ENCODE measurements at places on chromosomes 16 and 17.
A peak's percentile ranks its signal among the peaks of the same experiment; 100 is the strongest.

DNA sequence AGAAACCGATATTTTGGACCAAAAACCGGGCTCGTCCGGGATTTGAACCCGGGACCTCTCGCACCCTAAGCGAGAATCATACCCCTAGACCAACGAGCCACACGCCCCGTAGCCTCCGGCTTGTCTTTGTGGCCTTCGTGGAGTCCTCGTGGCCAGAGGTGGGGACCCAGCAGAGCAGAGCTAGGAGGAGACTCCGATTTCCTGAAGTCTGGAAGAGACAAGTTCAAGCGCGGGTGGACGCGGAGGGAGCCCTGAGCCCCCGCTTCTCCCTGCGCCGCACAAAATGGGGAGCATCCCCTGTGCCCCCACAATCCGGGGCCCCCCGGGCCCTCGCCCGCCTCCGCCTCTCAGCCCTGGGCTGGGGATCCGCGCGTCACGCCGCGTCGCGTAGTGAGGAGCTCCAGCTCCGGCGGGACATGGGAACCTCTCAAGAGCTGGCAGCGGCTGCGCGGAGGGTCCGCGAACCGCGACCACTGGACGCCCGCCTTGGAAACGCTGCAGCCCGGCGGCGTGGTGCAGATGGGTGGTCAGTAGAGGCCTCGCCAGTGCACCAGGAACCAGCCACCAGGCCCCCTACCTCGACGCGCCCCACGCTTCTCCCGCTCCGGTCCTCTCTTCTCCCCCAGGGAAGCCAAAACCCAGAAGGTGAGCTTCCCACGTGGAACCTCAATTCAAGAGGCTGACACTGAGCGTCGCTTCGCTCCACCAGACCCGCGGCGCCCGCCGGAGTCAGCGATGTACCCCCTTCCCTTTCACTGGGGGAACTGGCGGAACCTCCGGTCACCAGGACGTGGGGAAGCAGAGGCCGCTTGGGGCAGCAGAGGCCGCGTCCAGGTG is 5.2 kb upstream of the OR1F1 start:
- peak; percentile 83 for DNase-seq

GRCh38 chr17:60491771-60492170 is 34.3 kb downstream of the APPBP2 start:
- DNase-seq: no peak

DNA sequence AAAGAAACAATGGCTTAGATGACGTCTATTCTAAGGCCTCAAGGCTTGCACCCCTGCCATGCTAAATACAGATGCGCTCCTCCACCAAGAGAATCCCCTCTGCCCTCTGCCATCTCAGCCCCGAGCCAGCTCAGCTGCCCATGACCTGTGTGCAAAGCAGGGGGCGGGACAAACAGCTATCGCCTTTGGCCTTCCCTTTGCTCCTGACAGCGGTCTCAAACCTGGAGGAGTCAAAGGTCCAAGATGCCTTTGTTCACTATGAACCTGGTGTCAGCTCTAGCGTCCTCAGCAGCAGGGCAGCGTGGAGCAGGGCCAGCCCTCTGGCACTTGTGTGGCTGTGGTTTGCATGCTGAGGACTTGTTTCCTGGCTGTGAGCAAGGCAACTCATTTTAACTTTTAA is 12.3 kb downstream of the SLX4 start:
- DNase-seq: no peak

DNA sequence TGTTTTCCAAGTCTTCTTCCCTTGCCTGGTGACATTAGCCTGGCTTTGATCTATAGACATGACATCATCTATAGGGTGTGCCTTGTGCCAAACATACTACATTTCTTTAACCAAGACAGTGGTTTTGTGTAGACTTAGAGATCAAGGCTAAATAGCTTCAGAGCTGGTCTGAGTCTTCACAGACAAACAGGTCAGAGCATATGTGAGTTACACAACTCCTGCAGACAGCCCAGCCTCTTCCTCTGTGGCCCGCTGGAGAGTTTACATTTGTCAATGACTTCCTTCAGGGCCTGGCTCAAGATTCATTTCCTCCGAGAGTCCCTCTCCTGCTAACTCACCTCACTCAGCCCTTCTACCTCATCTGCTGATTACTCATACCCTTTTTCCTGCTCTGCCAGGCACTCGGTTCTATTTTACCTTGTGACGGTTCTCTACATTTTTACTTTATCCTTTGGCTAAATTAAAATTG is 73.1 kb upstream of the TANC2 start:
- peak; percentile 38 for DNase-seq

DNA sequence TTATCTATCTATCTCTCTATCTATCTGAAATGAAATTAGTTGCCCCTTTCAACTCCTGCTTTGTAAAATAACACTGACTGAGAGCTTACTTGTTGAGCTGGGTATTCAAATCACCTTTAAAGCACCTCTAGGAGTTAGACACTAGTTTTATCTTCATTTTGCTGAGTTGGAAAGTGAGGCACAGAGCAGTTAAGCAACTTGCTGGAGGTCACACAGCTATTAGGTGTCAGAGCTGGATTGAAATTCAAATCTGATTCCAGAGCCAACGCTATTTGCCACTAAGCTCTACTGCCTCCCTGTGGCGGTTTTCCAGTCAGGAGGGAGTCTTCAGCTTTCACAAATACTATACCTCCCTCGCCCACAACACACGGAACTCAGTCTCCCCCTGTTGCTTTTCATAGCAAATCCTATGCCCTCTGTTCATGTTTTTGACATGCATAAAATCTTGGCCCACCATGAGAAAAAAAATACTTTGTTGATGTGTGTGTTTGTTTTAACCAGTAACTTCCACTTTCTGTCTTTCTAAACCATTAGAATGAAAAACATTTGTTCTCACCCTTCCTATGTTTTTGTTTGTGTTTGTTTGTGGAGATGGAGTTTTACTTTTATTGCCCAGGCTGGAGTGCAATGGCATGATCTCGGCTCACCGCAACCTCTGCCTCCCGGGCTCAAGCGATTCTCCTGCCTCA is 74.8 kb upstream of the SMURF2 start:
- DNase-seq: peak; percentile 62

DNA sequence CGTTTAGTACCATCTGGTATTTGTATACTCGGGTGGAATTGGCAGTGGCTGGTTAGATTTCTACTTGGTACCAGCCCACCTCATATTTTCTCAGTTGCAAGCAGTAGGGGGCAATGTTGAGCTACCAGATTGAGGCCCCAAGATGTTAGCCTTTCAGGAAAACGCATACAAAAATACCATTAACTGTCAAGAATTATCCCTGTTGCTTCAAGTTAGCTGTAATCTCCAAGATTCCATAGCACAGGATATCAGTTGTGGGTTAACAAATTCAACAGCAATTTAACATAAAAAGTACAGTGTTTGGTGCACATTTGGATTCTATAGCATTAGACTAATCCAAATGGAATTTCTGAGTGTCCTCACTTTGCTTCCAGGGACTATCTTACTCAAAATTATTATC is 188.2 kb downstream of the FTO start:
- DNase-seq: peak; percentile 88

GRCh38 chr17:27244491-27245223 is 49.3 kb upstream of the WSB1 start:
- peak; percentile 85 for DNase-seq

GRCh38 chr17:82560252-82560642 is 40.7 kb downstream of the FOXK2 start:
- no peak for DNase-seq

DNA sequence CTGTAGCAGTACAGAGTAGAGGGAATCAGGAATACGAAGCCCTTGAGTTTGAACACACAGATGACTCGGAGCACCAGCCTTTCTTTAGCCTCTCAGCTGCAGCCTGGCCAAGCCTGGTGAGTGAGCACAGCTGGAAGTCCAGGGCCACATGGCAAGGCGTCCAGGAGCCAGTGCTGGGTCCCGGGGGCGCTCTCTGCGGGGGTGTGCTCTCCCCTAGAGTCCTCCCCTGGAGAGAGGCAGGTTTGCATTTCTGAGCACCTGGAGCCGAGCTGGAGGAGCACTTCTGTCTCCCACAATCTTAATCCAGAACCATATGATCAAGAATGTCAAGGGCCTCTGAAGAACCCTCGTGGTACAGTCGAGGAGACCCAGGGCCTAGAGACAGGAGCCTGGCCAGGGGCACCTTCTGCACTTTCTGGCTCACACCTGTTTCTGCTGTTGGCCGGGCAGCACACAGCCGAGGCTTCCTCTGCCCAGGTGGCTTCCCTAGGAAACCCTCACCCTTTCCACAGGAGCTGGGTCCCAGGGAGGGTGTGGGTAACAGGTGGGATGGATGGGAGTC is 78.3 kb downstream of the PLD6 start:
- no peak for DNase-seq

DNA sequence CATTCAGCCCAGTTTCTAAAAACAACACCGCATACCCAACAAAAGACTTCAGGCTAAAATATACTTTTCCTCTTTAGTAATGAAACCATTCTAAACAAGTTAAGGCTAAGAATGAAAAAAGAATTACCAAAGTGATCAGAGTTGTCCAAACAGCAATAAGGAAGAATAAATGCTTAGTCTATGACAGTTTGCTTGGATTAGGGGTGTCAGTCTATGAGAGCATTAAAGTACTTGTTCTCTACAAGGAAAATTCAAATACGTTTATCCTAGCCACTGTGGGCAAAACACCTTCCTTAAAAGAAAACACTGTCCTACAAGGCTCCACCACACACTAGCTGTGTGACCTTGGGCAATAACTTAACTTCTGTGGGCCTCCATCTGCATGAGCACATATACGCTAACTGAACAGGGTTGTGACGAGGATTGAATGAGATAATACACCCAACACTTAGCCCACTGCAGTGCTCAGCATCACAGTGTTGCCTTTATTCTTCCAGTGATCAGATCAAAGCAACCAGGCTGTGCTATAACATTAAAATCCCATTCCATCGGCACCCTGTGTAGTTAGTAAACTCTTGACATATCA is 53.6 kb downstream of the TEX2 start:
- DNase-seq: no peak

- DNase-seq: no peak
Measured at GRCh38 chr17:7034955-7035590, 742 bp upstream of the SLC16A13 start.

DNA sequence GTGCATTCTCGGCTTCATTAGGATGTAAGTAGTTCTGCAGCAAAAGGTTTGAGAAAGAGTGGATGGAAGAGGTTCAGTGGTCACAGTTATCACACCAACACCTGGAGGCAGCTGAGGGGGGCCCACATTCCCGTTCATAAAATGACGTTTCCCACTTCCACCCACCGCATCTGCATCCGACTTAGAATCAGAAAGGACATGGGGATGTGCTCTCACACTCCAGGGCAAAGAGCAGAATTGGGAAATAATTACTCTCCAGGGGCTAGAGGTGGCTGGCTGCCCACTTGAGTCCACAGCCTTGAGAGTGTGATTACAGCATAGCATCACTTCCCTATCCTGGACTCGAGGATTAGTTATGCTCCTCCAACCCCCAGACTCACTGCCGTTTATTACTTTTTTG is 122.0 kb downstream of the CPPED1 start:
- no peak for DNase-seq

GRCh38 chr17:69451416-69452394 is 37.2 kb downstream of the MAP2K6 start:
- no peak for DNase-seq

GRCh38 chr16:46883353-46883689 is 841 bp upstream of the GPT2 start:
- no peak for DNase-seq

- DNase-seq: no peak
Measured at GRCh38 chr16:77836801-77837200, 48.4 kb downstream of the VAT1L start.

GRCh38 chr16:27841911-27842310 is 221.6 kb downstream of the GSG1L start:
- DNase-seq: no peak

DNA sequence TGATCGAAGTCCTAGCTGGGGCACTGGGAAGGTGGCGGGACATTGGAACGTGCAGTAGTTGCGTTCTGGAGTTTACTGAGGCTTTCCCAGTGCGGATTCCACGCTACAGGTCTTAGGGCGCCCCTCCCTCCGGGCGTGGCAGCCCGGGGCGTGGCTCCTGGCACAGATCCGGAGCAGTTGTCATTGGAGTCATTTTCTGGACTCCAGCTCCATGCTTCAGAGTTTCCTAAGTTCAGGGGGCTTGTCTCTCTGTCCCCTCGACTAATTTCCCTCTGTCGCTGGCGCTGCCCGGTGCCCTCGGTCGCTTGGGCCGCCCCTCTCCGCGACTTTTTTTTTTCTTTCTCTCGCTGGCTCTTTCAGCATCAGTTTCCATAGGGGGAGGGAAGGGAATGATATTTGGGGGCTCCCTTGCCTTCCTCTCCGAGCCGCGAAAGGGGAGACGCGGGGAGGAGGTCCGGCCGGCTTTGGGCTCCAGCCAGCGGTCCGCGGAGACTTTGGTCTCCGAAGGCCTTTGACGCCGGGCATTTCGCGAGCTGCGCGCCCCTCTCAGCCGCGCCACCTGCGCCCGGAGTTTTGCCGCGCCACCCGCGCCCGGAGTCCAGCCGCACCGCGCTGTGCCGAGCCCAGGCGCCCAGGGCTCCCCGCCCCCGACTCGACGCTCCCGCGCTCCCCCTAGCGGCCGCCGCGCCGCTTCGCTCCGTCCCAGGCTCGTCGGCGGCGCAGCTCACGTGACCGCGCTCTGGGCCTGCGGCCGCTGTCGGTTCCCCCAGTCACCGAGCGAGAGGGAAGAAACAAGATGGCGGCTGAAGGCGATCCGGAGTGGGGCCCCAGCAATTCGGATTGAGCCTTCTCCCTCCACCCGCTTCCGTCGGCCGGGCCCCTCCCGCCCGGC is at the start of gene BPTF:
TSS of gene BPTF (plus strand) at position 769 of the 892 bp plus-strand sequence. CDS start 222 bp downstream, outside the sequence.
- DNase-seq: peak; percentile 92

DNA sequence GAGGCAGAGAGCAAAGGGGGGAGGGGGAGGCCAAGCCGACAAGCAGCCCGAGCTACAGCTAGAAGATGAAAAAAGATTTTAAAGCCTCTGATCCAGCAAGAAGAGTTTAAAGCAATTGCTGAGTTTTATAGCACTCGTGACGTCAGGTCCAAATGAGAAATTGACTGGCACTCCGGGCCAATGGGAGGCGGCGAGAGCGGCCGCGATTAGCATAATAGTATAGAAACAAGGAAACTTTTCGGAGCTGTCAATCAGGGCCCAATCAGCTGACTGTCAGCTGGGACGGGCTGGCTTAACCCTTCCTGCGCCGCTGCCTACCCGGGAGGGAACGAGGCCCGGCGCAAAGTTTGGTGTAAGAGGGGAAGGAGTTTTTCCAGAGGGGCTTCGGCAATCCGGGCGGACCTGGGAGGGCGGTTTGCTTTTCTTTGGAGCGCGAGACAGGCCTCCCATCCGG is at the start of gene MAF:
TSS of gene MAF (minus strand) at position 100 of the 454 bp plus-strand sequence. CDS start 835 bp downstream, outside the sequence.
- DNase-seq: peak; percentile 86

- no peak for DNase-seq
Measured at GRCh38 chr17:72525225-72526015, 404.6 kb downstream of the SOX9 start.

- no peak for DNase-seq
Measured at GRCh38 chr17:12815642-12816141, 26.4 kb downstream of the ARHGAP44 start.

DNA sequence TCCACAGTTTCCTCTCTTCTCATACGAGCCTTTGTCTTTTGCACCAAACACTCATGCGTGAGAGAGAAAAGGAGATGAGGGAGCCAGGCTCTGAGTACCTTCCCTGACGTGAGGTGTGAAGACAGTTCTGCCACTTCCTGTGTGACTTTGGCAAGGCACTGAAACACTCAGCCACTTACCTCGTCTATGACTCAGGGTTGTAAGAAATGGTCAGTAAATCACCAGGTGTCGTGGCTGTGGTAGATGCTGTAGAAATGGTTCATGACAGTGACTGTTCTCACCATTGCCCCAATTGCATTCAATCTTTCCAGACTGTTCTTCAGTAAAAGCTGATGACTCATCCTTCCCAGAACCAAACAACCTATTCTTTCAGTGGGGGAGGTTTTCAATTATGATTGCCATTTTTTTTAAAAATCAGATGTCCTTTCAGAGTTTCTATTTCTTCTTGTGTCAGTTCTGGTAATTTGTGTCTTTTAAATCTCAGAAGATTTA is 49.2 kb upstream of the CBFA2T3 start:
- no peak for DNase-seq
